Fibroblast of the aortic adventitia (primary cell): ENCODE measurements at places on chromosomes 6 and 20.

- no peak for DNase-seq
Measured at GRCh38 chr6:154484942-154485341, 25.5 kb downstream of the CNKSR3 start.

GRCh38 chr6:47348316-47348863, 38.7 kb upstream of the TNFRSF21 start:
- DNase-seq: no peak

GRCh38 chr6:109174916-109175315, 79.6 kb downstream of the CEP57L1 start:
- no peak for DNase-seq

- DNase-seq: peak; percentile 59
Measured at GRCh38 chr6:108800427-108800864, 47.8 kb upstream of the ARMC2 start.

- DNase-seq: peak; percentile 83
Measured at GRCh38 chr6:153090241-153090930, 40.7 kb downstream of the RGS17 start.

DNA sequence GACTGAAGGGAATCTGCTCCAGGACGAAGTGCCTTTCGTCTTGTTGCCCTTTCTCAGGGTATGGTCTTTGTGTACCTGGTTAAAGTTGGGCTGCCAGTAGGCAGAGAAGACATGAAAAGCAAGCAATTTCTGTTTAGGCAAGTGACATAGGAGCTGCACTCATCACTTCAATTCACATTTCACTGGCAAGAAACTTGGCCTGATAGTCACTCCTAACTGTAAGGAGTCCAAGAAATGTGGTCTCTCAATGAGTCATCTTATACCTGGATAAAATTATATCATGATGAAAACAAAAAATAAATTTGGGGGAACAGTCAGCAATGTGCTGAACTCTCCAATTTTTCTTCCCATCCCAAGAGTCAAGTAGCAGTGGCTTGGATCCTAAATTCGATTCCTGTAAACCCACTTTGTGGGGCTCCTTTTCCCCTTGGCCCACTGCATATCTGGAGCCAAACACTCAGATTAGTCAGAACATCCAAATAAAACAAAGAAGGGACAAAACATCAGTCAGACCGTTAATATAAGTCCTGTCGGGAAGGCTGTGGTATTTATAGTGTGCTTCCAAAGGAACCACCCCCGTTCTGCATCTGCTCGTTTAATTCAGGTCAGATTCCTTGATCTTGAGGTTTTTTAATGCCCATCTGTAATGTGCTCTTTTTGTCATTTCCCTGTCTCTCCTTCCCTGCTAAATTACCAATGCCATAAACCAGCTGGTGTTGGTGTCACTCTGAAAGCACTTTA, 5.0 kb upstream of the GABRR1 start:
- DNase-seq: peak; percentile 41

DNA sequence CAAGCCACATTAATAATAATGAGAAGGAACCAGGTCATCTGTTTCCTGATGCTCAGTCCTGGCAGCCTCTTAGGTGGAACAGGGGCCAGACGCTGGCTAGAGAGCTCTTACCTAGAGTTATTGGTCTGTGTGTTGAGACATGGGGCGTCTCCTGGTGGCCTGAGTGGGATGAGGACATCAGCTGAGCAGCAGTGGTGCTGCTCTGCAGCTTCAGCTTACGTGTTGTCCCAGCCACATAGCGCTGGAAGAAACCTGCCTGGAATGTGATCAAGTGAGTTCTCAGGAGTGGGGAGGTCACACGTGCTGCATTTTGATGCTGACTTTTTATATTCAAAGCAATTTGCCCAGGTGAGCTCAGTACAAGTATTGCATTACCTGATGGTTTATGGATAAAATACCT, 355.4 kb downstream of the CDH26 start:
- no peak for DNase-seq

GRCh38 chr6:168130697-168131371, 51.8 kb upstream of the FRMD1 start:
- no peak for DNase-seq

- no peak for DNase-seq
Measured at GRCh38 chr6:69976591-69977090, 110.3 kb downstream of the COL19A1 start.

DNA sequence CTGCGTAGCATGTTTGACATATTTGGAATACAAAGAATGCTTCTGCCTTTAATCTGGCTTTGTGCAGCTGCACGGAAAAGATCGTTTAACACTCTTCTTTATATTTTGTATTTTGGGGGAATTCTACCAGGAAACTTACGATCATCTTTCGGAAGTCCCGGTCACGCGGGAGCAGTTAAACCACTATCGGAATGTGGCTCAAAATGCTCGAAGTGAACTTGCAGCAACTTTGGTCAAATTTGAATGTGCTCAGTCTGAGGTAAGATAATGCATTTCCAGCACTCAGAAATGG, 42.3 kb downstream of the CCDC170 start:
- DNase-seq: no peak

DNA sequence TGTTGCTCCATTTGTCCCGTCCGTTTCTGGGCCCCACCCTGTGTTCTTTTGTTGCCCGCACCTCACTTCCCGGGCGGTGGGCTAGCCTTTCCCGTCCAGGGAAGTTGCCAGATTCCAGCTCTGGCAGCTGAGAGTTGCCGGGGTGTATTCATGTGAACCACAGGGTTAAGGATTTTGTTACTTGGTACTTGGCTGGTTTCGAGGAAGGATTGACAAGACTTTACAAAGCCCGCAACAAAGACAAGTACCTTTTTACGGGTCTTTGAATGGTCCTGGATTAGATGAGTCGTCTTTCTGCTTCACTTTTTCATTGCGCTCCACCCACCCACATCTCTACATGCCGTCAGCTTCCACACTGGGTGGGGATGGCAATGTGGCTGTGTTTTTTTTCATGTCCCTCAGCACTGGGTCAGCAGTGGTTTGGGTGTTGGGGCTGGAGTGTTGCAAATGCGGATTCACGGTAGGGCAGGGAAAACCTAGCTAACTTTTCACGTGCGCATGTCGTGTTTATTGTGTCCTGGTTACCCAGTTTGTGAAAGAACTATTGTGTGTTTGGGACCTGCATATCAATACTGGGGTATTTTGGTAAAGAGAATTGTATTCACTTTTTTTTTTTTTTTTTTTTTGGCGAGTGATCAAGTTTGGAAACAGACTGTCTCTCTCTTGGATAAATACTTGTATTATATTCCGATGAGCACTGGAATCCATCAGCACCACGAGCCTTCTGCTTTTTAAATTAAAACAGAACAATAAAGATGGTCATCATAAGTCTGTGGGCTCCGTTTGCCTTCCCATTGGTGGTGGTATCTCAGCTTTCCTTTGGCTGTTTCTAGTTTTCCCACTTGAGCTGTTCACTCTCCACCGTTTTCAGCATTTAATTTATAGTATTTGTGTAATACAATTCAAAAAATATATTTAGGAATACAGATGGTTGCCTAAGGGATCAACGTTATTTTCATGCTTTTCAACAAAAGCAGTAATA, 1.2 kb downstream of the DUSP22 start:
- DNase-seq: peak; percentile 48

DNA sequence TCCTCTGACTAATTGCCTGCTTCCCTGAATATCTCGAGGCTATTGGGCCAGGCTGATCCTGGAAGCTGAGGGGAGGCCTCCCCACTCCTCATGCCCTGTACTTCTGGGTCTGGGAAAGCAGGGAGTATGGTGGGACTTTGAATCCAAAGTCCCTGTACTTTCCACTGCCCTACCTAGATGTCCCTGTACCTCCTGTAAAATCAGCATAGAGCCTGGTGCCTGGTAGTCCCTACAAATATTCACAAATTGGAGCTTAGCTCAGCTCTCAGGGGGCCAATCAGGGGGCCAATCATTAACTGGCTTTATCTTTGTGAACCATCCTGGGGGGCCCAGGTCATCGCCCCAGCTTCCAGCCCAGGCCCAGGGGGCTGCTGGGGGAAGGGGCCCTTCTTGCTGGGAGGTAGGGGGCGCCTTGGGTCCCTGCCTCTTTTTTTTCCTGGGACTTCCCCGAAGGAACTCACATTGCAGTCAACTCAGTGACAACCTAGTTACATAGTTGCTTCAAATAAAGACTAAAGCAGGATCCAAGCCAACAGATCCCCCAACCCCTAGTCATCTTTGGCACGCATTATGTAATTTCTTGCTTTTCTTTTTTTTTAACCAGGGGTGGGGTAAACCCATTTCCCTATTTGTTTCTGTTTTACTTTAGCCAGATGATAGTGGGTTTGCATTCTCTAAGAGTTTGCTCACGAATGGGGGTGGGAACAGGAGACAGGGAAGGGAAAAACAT, 6.9 kb upstream of the VEGFA start:
- peak; percentile 54 for DNase-seq

GRCh38 chr6:168439794-168440450, 1.1 kb upstream of the SMOC2 start:
- peak; percentile 33 for DNase-seq
